ENCODE measurements at places on chromosomes 11 and 22.
A peak's percentile ranks its signal among the peaks of the same experiment; 100 is the strongest.

- DNase-seq: no peak
Observed at GRCh38 chr11:134405841-134406240, 6.2 kb downstream of the B3GAT1 start.

DNA sequence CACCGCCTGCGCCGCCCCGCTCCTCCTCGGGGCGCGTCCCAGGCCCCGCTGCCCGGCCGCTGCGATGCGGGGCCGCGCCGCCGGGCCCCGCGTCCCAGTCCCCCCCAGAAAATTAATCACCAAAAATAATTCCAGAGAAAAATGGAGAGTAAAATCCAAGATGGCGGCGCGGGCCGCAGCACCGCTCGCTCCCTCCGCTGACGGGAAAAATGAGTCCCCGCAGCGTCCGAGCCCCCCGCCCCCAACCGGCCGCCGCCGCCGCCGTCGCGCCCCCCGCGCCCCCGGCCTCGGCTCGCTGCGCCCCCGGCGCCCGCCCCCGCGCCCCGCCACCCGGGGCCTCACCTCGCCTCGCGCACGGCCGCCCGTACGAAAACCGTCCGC is at the start of gene KMT5B:
KMT5B (minus strand) TSS at position 162 of the 381 bp plus-strand sequence. CDS start 23,220 bp downstream, outside the sequence.
- DNase-seq: no peak

GRCh38 chr22:38730411-38730871 is 24.7 kb downstream of the GTPBP1 start:
- DNase-seq: no peak

- DNase-seq: no peak
Observed at GRCh38 chr11:71235719-71236118, 16.7 kb downstream of the SHANK2 start.

DNA sequence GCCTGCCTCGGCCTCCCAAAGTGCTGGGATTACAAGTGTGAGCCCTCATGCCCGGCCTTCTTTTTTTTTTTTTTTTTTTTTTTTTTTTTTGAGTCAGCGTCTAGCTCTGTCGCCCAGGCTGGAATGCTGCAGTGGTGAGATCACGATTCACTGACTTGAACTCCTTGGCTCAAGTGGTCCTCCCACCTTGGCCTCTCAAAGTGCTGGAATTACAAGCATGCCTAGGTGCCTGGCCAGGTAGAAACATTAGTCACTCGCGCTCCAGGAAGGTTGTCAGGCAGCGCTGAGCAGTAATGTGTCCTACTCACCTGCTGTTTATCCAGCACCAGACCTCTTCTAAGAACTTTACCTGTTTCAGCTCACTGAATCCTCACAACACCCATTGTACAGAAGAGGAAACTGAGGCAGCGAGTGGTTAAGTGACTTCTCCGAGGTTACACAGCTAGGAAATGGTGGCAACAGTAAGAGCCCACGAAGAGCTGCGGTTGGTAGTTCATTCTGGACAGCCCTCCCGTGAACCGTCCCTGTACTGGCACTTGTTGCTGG is 496 bp upstream of the CST6 start:
- no peak for DNase-seq

DNA sequence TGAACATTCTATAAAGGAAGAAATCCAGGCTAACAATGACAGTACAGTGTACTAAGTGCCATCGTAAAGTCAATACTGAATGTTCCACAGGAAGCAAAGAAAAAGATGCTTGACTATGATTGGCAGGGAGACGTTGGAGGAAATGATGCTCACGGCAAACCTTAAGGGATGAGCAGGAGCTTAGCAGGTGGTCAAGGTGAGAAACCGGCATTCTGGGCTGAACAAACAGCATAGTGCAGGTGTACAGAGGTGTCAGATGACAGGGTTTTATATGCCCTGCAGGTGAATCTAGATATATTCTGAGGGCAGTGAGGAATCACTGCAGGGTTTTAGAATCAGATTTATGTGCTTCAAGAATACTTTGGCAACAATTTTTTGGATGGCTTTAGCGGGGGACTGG is 85.3 kb upstream of the HEPHL1 start:
- DNase-seq: peak; percentile 8

- no peak for DNase-seq
Observed at GRCh38 chr22:42180349-42180842, 49.8 kb upstream of the CYP2D6 start.

All from SHP77 (cell line).